CD4-positive, alpha-beta T cell treated with Interleukin-4 for 4 hours (primary cell): ENCODE measurements at places on chromosomes 16 and 17.

GRCh38 chr17:60745544-60745943 is 67.9 kb downstream of the BCAS3 start:
- no peak for DNase-seq

GRCh38 chr17:54013072-54013471 is 190.3 kb downstream of the KIF2B start:
- no peak for DNase-seq

DNA sequence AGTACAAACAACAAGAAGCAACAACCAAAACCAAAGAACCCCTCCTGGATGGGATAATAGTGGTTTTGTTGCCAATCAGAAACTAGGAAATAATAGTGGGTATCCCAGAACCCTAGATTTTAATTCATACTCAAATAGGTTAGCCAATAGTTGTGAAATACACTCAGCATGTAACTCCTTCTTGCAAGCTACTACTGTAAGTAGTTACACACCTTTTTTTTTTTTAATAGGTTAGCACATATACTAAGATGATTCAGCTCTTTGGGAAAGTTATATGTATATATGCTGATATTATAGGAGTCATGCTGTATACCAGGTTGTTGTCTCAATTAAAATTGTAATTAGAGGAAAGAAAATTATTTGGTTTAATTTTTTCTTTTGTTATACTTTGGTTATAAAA is 92.5 kb upstream of the HAS3 start:
- no peak for DNase-seq

DNA sequence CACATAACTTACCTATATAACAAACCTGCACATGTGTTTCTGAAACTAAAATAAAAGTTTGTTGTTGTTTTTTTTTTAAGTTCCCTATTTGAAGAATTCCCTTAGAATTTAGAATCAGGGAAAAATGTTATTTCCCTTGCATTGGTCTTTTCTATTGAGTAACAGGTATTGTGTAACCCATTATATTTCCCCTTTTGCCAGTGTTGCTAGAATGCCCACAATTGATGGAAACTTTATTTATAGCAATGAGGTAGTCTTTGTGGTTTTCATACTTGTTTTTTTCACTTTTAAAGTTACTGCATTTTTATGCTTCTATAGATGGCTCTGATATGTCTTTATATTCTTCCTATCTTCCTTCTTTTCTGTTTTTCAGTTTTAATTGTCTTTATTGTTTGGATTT is 3.9 kb downstream of the NLRP1 start:
- no peak for DNase-seq

DNA sequence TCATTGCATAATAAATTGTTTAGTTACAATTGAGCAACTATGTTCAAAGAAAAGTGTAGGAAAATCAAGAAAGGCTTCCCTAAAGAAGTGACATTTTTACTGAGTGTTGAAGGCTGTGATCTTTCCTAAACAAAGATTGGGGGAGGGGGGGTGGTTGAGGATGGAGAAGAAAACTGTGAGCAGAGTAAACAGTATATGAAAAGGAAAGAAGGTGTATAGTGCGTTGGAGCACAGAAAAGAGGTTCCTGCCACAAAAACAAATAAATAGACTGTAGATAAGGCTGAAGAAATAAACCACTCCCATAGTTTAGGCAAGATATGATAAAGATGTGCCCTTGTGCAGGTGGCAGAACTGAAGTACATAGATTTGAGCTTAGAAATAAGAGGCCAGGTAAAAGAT is 8.5 kb downstream of the ABCA10 start:
- DNase-seq = no peak

- no peak for DNase-seq
Observed at GRCh38 chr17:29577385-29578211, 9.1 kb downstream of the TP53I13 start.

GRCh38 chr17:49723423-49723822 is 15.7 kb upstream of the SLC35B1 start:
- no peak for DNase-seq

DNA sequence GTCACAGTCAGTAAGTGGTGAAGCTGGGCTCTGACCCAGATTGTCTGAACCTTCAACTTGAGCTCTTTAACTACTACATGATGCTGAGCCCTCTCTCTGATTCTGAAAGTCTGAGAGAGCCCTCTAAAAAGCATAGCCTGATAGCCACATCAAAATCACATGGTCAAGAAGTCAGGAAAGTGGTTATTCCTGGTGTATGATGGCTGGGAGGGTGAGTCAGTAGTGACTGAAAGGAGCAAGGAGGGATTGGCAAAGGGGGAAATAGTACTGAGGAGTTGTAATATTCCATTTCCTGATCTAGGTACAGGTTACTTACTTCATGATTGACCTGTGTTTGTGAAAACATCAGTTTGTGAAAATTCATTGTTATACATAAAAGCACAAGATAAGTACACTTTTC is 89.1 kb downstream of the SSH2 start:
- no peak for DNase-seq

DNA sequence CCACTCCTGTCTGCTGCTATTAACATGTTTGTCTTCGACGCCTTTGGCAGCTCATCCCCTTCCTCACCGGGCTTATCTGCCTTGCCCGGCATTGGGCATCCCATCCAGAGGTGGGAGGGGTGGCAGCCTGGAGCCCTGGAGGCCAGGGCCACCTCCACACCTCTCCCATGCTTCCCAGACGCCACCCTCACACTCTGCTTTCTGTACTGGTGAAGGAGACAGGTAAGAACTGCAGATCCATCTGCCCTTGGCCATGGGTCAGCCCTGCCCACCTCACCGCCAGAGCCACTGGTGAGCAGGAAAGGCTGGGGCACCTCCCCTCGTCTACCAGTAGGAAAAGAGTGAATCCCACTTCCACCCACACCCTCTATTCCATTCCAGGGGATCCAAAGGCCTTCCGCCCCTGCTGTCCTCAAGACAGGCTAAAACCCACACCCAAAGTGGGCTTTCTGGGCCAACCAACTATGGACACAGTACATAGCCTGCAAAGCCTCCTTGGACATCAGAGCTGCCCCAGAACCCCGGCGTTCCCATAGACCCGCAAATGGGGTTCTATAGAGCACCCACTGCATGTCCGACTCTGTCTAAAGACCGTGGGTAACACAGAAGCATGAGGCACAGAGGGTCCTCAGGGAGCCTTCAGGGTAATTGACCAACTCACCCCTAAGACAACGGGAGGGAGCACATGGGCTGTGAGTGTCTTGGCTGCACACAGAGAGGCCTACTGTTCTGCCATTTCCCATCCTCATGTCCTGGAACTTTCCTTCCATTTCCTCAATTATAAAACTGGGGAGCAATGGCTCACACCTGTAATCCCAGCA is 23.4 kb upstream of the RBFOX3 start:
- DNase-seq = no peak
